ENCODE measurements at places on chromosomes 2 and 18.

DNA sequence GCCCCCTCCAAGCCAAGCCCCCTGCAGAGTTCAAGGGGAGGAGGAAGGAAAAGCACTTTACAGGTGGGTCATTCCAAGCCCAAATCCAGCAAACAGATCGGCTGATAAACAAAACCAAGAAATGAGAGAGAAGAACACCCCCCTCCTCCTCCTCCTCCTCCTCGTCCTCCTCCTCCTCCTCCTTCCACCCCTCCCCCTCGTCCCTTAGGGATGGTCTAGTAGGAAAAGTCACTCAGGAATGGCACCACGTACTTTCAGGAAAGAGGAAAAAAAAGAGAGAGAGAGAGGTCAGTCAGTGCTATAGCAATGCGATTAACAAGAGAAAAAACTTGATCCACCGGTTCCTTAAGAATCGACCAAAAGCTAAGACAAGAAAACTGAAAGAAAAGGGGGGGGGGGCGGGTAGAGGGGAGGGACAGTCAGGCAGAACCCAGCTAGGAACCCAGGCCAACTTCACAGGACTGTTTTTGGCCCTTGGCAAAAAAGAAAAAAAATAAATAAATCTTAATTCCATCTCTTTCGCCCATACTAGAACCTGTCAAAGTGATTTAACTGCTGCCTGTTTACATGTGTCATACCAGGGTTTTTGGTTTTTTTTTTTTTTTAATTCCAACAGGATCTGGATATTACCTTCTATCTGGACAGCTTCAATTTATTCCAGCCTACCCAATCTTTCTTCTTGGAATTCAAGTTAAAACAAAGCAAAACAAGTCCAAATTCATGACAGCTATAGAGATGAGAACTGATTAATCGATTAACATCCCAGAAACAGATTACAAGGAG, 906 bp downstream of the IKZF2 start:
- DNase-seq = no peak

- no peak for DNase-seq
Observed at GRCh38 chr18:41501848-41502247, 453.2 kb upstream of the PIK3C3 start.

GRCh38 chr2:168889635-168890005, 610 bp downstream of the SPC25 start:
- no peak for DNase-seq

GRCh38 chr2:149039213-149039724, 770 bp downstream of the LYPD6B start:
- no peak for DNase-seq

DNA sequence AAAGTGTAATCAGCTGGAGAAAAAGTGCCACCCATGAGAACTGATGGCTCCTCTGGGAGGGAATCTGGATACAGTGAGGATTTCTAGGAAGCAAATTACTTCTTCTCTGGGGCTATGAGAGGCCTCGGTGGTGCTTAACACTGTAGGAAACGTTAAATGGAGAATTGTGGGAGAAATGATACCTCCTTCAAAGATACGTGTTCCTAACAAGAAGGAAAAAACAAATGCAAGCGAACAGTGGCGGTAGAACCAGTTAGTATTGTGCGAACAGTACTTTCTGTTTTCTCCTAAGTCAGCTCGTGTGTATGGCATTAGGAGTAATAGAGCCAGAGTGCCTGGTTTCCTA, 587 bp upstream of the MTIF2 start:
- DNase-seq = no peak

- DNase-seq = no peak
Observed at GRCh38 chr2:6724605-6725140, 141.0 kb downstream of the CMPK2 start.

GRCh38 chr18:59340312-59340711, 18.8 kb downstream of the LMAN1 start:
- DNase-seq = no peak

DNA sequence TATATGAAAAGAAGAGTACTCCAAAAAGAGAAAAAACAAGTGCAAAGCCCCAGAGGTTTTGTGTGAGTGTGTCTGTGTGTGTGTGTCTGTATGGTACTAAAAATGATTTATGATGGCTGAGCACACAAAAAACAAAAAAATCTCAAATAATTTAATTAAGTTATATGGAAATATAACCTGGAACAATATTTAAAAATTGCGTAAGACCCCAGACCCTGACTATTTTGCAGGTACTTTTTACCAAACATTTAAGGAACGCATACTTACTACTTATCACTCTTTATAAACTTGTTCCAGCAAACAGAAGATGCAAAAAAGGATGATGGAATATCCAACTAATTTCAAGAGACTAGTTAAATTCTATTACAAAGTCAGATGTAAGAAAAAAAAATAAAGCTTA, 317.4 kb upstream of the KCNH7 start:
- DNase-seq = no peak

- DNase-seq = no peak
Observed at GRCh38 chr2:134235510-134236144, 18.2 kb upstream of the MGAT5 start.

- no peak for DNase-seq
Observed at GRCh38 chr18:14971461-14972185, 223.7 kb downstream of the ANKRD30B start.

- DNase-seq = no peak
Observed at GRCh38 chr2:180728928-180729559, 251.4 kb upstream of the UBE2E3 start.

DNA sequence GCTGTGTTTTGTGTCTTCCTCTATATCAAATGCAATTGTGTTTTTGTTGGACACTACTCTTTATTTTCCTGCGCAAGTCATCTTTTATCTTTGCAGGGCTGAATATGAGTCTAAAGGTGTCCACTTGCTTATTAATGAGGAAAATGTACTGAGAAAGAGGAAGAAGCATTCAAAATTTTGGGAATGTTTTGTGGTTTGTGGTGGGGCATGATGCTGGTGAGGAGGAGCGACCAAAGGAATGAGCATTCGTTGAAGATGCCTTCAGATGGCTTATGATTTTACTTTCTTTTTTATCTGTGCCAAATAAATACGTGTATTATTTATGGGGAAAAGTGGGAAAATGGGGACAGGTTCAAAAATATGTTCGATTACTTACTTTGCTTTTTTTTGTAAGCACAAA, 63.9 kb upstream of the SMIM21 start:
- DNase-seq = no peak

GRCh38 chr2:18991177-18992168, 366.9 kb downstream of the OSR1 start:
- DNase-seq = no peak

DNA sequence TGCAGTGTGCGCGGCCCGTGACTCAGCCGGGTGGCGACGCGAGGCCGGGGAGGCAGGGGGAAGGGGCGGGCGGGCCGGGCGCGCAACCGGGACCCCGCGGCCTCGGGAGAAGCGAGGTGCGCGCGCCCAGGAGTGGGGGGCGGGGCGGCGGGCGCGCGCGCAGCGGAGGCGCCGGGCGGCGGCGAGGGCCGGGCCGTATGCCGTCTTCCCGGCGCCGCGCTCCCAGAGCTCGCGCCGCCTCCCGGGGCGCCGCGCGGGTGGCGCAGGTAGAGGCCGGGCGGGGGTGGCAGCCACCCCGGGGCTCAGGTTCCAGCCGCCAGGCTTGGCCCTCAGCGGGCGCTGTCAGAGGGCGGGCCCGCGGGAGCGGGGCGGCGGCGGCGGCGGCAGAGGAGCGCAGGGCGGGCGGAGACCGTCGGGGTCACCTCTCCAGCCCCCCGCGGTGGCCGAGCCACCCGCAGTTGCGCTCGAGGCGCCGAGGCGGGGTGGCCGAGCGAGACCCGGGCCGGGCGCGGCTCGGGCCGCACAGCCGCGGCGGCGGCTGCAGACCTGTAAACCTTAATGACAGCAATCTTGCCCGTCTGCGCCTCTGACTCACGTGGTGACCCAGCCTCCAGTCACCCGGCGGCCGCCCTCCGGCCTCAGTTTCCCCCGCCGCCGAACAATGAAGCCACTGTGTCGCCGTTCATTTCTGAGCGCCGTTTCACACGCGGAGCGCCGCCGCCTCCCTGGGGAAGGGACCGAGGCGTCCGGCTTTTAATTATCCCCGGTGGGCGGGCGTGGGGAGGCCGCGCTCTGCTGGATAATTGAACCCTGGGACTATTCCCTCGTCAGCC, 25.3 kb upstream of the SMAD7 start:
- DNase-seq = no peak

DNA sequence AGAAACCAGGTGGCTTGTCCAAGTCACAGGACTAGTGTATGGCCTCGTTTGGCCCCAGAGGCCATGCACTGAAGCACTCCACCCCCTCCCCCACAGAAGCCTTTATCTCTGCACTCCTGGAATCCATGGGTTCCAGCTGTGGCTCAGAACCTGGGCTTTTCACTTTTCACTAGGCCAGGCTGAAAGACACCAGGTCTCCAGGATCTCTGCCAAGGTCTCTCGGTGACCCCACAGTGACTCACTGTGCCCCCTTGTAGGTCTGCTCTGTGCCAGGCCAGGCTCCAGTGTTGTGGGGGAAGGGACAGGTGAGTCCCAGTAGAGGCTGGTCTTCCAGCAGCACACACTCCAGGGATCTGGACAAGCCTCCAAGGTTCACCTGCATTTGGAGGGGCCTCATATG, 31.0 kb upstream of the GLI2 start:
- no peak for DNase-seq

- no peak for DNase-seq
Observed at GRCh38 chr2:238106339-238106697, 6.2 kb downstream of the ESPNL start.

DNA sequence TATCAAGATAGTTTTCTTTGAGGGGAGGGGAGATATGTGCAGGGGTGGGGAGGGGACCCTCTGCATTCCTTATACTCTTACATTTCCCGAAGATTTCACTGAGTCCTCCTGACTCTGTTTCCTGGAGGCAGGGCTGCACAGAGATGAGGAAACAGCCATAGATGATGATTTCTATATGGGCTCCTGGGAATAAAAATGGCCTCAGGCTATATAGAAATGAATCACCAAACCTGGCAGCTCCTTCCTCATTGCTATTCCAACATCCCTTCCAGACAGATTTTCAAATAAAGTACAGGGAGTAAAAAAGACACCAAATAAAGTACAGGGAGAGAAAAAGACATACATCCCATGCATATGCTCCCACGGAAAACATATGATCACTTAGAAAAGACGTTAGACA, 474.8 kb upstream of the RAB6C start:
- no peak for DNase-seq

DNA sequence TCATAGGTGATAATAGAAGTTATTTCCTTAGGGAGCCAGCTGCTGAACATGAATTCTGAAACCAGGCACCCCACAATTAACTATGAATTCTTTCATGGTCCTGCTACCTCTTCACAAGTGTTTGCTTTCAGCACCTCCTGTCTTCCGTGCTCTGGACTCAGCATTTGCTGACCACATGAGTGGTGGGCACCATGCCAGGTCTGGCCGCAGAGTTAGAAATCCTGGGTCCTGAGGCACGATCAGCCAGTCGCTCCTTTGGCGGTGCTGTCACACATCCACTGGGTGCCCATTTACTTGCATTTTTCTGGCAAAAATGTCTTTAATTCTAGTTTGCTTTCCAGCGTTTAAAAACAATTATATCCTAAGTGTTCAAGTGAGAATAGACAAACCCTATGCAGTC, 196.4 kb upstream of the PXDN start:
- DNase-seq = no peak

GRCh38 chr2:202034249-202035088, 814 bp downstream of the FZD7 start:
- no peak for DNase-seq

- no peak for DNase-seq
Observed at GRCh38 chr2:9693196-9693491, 62.3 kb upstream of the YWHAQ start.

DNA sequence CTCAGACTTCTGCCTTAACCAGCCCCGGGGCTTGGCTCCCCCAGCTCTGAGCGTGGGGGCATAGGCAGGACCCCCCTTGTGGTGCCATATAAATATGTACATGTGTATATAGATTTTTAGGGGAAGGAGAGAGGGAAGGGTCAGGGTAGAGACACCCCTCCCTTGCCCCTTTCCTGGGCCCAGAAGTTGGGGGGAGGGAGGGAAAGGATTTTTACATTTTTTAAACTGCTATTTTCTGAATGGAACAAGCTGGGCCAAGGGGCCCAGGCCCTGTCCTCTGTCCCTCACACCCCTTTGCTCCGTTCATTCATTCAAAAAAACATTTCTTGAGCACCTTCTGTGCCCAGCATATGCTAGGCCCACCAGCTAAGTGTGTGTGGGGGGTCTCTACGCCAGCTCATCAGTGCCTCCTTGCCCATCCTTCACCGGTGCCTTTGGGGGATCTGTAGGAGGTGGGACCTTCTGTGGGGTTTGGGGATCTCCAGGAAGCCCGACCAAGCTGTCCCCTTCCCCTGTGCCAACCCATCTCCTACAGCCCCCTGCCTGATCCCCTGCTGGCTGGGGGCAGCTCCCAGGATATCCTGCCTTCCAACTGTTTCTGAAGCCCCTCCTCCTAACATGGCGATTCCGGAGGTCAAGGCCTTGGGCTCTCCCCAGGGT, 5.5 kb downstream of the CTDSP1 start:
- no peak for DNase-seq

GRCh38 chr2:17857021-17857420, 21.4 kb upstream of the KCNS3 start:
- peak; percentile 8 for DNase-seq

DNA sequence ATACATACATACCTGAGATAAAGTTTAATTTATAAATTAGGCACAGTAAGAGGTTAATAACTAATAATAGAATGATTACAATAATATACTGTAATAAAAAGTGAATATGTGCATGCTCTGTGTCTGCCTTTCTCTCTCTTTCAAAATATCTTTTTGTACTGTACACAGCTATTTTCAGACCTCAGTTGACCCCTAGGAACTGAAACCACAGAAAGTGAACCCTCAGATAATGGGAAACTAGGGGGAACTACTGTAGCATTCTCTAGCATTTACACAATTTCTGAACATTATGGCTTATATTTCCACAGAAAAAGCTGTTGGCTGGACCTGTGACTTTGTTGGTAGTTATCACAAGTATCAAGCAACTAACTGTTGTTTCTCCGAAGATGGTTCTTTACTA, 25.9 kb downstream of the WDR75 start:
- no peak for DNase-seq

DNA sequence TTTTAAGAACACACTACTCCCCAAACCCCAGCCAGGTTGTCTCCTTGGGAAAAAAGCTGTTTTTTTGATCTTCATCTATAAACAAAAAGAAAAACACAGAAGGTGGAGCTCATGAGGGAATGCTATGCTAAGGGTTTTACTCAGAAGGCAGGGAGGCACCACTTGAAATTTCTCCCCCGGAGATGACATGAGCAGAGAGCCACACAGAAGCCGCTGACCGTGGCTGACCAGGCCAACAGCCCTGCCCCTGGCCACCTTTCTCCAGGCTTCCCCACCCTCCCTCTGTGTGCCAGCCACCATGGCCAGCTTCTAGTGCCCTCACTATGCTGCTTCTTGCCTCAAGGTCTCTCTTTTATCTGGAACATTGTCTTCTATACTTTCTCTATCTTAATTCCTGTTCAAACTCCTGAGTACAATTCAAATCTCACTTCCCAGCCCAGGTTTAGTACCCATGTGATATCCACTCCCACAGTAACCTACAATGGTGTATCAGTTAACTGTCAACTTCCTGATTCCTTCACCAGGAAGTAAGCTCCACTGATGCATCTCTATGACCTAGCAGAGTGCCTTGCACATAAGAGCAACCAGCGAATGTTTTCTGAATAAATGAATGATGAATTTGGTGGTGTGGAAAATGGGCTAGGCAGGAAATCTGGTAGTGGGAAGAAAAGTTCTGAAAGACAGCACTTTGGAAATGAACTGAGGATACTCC, 15.3 kb downstream of the LAPTM4A start:
- DNase-seq = no peak

All from nucleus accumbens (tissue), 56 donors.